8988T (cell line): ENCODE measurements at places on chromosomes 7 and 10.

DNA sequence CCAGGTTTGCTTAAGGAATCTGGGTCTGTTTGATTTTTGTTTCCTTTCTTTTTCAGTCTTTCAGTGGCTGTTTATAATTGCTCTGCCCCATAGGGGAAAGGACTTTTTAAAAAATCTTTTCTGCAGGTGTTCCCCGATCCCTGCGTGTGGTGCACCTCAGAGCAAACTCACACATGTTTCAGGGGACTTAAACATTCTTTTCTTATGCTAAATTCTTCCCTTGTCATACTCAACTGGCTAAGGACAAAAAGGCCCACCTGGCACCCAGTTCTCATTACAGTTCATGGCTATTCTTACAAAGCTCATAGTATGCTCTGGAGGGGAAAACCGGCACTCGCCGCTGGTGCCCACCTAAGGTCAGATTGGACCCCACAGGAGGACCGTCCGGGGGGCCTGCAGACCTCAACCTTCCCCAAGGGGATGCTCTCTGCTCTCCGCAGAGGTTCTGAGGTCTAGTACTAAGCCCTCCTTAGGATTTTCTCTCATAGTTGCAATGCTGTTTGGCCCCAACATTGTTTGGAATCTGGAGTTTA lies 220.3 kb downstream of the HGF start:
- DNase-seq = no peak

DNA sequence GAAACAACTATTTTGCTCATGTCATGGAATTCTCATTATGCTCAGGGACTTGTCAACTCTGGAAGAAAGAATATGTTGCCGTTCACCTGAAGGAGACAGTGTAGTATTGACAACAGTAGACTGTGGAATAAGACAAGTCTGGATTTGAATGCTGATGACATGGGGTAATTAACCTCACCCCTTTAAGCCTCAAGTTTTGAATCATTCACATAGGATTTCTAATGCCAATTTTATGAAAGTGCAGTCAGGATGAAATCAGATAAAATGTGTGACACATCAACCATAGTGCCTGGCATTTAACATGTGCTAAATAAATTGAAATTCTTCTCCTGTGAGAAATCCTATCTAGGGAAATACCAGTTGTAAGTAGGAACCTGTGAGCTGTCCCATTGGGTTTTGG lies 305.8 kb downstream of the KIF20B start:
- DNase-seq = no peak

DNA sequence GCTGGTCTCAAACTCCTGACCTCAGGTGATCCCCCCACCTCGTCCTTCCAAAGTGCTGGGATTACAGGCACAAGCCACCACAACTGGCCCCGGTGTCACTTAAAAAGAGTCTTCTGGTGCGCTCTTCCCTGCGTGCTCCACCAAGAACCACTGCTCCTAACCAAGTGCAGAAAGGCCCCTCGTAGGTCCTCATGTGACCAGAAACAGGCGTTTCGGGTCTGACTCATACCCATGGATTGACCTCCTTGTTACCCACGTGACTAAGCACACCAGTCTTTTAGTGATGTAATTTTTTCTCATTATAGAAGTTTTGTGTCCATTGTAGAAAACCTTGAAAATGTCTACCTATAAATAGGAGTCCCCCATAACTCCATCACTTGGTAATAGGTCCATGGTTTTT lies 13.9 kb downstream of the FKBP6 start:
- no peak for DNase-seq

- DNase-seq = no peak
These were observed 70.4 kb upstream of the VIPR2 start for GRCh38 chr7:159215076-159215475.

- no peak for DNase-seq
These were observed at the start of gene MCMBP for GRCh38 chr10:119872610-119872859. Gene MCMBP (minus strand): TSS chr10:119872843. CDS start chr10:119872584, 259 bp downstream.

DNA sequence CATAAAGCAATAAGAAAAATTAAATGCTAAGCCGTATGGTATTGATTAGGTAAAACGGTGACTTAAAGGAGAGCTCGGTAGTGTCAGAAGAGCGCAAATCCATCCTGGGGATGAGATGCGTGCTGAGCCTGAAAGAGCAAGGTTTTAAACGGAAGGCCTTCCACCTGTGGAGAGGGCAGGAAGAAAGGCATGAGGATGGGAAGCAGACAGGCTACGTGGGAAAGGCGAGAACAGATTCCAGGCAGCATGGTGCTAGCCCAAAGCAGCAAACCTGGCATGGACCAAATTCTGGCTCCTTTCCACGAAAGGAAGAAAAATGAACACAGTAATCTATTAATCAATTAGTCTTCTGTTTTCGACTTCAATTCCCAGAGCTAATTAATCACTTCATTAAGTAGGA lies 103.5 kb downstream of the HIPK2 start:
- no peak for DNase-seq

DNA sequence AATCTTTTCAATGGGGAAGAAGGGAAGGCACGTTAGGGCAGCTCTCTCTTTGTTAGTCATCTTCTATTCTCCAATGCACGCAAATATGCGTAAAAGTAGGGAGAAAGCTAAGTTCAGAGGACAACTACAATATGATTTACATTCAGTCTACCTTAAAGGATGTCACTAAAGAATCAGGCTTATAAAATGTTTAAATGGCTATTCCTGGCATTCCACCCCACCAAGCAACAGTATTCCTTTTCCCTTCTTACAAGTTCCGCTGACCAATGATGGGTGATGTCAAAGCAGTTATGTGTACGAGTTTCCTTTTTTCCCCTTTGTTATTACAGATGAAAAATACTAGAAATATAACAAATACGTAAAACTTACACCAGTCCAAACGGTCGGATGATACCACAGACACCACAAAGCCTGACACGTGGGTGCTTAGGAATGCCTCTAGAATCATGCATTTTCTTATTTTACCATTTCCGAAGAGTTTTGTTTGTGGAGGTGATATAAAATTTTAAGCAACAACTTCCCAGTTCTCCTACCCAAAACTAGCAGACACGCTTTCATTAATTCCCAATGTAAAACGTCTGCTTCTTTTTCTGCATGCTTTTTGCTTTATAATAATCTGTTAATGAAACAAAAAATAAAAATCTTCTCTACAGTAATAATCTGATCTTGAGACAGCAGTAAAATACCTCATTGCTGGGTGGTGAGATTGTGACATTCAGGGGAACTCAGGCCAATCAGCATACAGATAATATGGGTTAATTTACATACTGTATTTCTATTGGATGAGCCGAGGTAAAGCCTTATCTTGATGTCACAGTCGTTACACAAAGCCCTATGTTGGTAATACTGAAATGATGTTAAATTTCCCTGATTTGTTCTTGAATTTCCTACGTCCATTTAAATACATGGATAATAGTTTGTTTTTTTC lies 708 bp upstream of the GPR85 start:
- DNase-seq = no peak

DNA sequence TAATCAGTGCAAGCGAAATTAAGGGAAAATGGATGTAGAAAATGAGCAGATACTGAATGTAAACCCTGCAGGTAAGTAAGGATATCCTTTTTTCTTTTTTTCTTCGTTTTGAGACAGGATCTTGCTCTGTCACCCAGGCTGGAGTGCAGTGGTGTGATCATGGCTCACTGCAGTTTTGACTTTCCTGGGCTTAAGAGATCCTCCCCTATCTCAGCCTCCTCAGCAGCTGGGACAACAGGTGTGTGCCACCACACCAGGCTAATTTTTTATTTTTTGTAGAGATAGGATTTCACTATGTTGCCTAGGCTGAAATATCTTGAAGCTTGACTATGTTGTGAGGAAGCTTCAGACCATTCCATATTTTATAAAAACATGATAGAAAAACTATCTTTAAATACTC lies 4.3 kb downstream of the PDCD4 start:
- DNase-seq = no peak

DNA sequence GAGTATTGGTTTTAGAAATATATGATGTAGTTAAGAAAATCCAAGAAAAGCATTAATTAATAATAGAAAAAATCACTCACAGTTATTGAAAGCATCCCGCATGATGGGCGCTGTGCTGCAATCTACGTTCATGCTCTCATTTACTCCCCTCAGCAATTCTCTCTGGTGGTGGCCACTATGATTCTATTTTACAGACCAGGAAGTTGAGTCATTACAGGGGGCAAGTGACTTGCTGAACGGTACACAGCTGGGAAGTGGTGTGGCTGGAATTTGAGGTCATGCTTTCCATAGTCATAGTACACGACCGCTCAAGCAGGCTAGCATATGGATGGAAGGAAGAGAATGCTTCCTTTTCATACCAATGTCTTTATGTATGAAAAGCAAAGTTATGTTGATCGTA lies 117.4 kb downstream of the TES start:
- DNase-seq = no peak

DNA sequence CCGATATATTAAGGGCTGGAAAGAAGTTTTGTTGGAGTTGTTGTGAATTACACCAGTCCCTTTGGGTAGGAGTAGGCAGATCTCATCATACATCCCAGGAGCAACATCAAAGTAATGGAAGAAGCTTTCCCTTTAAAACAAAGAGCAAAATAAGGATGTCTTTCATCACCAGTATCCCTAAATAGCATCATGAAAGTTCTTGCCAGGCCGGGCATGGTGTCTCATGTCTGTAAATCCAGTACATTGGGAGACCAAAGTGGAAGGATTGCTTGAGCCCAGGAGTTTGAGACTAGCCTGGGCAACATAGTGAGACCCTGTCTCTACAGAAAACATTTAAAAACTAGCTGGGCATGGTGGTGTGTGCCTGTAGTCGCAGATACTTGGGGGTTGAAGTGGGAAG lies 38.7 kb downstream of the LRRC20 start:
- no peak for DNase-seq

DNA sequence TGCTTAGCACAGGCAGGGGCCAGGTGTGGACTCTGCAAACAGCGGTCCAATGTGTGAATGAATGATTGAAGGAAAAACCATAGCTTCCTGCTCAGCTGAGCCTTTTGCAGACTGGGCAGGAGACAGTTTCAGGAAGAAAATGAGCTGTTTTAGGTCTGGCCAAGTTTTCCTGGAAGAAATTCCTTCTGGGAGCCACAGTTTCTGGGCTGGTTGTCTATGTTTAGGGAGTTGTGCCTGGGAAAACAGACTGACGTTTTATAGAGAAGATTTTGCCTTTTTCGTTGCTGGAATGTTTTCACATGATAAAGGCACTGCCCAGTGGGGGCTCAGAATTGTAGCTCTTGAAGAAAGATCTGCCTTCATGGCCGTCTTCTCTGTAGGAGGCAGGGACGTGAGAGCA lies 255.1 kb downstream of the CCSER2 start:
- no peak for DNase-seq

DNA sequence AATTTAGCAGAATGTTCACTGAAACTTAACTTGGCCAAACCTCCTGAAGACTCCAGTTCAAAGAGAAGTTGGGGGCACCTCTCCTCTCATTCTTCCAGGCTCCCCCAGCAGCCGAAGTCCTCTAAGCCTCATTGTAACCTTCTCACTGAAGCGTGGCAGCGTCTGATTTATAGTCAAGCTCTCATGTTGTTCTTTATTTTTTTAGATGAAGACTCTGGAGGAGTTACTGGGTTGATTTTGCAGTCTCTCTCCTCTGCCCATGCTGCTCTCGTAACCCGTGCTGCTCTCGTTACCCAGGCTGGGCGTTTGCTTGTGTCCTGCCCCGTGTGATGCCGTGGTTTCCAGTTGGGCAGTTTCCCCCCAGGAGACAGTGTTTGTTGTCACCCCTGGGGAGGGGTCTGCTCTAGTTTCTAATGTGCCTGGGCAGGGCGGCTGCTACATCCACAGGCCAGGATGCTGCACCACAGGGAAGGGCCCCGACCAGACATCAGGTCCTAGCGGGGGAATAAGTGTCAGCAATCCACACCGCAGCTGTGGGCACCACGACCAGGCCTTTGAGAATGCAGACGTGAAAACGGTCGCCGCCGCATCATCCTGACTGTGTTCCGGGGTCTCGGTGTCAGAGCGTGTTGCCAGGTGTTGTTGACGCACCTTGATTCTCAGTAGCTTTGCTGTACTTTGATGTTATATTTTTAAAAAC lies 65.2 kb downstream of the WDR37 start:
- no peak for DNase-seq

- DNase-seq = no peak
These were observed 104.8 kb downstream of the ITIH5 start for GRCh38 chr10:7561985-7562384.

- DNase-seq = no peak
These were observed 155.9 kb upstream of the SLC13A1 start for GRCh38 chr7:123355576-123356190.
